ENCODE measurements at places on chromosomes 4 and X.

DNA sequence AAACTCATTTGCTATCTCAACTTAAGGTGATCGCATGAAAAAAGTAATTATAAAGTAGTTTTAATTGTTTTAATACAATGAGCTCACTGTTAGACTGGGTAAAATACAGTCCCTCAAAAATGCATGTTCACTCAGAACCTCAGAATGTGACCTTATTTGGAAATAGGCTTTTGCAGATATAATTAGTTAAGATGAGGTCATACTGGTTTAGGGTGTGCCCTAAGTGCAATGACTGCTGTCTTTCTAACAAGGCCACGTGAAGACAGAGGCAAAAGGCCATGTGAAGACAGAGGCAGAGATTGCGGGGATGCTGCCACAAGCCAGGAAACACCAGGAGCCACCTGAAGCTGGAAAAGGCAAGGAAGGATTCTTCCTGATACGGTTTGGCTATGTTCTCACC, 262.1 kb downstream of the NKX6-1 start:
- no peak for DNase-seq

DNA sequence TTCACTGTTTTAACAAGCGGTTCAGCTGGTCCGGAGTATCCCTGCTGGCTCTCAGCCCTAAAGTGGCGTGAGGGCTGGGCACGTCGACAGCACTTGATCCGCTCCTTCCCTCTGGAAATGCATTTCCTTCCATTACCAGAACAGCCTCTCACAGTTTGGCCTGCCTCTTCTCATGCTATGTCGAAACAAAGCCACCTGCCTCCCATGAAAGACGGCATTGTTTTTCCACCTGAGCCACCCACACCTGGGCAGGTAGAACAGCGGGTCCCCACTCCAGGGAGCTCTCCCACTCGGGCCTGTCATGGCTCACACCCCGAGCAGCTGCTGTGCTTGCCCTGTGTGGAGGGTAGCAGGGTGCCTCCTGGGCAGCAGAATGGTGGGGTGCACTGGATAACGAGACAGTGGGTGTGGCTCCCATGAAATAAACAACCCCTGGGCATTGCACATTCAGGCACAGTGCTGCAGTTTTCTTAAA, 86.2 kb downstream of the FHDC1 start:
- no peak for DNase-seq

DNA sequence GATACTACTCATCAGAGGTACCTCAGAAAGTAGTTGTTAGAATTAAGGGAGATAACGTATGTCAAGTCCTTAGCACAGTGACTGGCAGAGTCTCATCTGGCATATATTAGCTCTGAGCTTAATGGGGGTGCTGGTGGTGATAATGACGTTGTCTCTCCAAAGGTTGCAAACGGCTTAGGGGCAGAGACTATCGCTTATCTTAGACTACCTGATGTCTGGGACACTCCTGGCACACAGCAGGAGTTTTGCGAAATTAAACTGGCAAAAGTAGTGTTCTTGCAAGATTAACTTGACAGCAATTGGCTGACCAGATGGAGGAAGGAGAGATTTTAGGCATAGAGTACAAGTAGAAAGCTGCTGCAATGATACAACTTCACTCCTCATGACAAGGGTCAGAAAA, 300.1 kb upstream of the FTHL17 start:
- DNase-seq, result no peak

GRCh38 chr4:185145572-185145971, 2.5 kb downstream of the SLC25A4 start:
- no peak for DNase-seq

DNA sequence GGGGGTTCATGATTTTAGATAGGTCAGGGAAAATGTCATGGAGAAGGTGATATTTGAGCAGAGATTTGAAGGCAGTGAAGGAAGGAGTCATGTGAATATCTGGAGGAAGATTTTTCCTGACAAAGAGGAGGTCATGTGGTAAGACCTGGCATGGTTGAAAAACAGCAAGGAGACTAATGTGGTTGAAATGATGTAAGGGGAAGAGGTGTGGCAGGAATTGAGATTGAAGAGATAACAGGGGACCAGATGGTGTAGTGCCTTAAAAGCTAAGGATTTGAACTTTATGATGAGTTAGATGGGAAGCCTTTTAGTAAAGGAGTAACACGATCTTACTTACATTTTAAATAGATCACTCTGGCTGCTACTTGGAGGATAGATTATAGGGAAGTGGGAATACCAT, 210.9 kb downstream of the RTL9 start:
- DNase-seq, result no peak

DNA sequence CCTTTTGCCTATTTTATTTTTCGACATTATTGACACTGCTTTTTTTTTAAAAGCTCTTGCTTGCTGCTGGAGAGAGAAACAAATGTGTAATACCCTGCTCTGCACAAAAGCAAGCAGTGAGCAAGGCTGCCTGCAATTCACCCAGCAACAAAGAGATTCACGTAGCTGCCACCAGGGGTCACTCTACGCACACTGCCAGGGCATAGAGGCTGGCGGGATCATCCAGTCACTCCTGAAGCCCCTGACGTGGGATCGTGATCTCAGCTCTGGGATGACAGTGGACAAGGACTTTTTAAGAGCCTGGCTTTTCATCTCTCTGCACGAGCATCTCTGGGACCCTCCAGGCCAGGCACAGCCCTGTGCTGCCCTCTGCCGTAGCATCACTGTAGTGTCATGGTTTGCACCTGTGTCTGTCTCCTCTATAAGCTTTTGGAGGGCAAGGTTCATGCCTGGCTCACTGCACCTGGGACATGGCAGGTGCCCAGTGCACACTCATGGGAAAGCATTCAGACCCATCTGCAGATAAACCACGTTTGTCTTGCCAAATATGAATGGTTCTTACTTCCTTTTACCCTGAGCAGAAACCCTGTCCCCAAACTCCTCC, 19.8 kb downstream of the C4orf50 start:
- DNase-seq, result peak; percentile 56

- no peak for DNase-seq
Measured at GRCh38 chr4:38383646-38384121, 280.3 kb upstream of the KLF3 start.

- peak; percentile 24 for DNase-seq
Measured at GRCh38 chr4:151276787-151277562, at the start of gene PRSS48. PRSS48 (plus strand) TSS chr4:151277161; CDS start chr4:151277173, 12 bp downstream.

GRCh38 chr4:39446842-39447573, 11.7 kb downstream of the RPL9 start:
- DNase-seq, result peak; percentile 64

- no peak for DNase-seq
Measured at GRCh38 chr4:78293821-78294301, 236.7 kb downstream of the FRAS1 start.

DNA sequence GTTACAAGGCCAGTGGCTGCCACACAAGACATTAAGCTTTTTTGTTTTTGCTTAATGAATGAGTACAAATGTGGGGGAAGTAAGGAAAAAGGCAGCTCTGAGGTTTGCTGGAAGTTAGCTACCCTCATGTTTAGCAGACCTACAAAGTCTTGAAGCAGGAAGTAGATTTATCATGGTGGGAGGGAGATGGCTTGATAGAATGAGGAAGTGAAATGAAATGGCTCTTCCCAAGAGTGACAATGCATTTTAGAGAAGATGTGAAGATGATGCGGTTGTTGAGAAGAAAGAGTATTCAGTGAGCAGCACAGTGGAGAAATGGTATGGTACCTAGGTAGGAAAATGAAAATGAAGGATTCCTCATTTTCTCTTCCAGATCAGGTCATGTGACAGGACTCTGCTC, 108.0 kb downstream of the SLIT2 start:
- no peak for DNase-seq

GRCh38 chrX:39421006-39421405, 619.7 kb downstream of the MID1IP1 start:
- DNase-seq, result no peak

GRCh38 chr4:168203233-168203911, 111.0 kb downstream of the ANXA10 start:
- DNase-seq, result no peak

DNA sequence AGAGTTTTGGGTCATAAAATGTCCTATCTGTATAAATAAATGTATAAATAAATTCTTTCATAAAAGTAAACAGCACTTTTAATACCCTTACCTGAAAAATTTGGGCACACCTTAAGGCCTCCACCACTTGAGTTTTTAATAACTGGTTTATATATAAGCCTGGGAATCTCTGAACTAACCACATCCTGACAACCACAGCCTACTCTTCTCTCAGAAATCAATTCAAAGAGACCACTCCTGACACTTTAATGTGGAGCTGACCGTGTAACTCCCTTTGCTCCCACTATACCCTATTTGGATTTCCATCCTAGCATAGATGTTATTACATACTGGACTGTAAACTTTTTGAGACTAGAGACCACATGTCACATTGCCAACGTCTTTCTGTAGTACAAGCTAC, 3.5 kb downstream of the FBXL5 start:
- DNase-seq, result no peak

GRCh38 chrX:154013614-154014360, 5.9 kb downstream of the IRAK1 start:
- peak; percentile 66 for DNase-seq

GRCh38 chrX:41733939-41734338, 10.0 kb downstream of the GPR82 start:
- peak; percentile 23 for DNase-seq

GRCh38 chrX:19789782-19790181, 97.6 kb downstream of the SH3KBP1 start:
- no peak for DNase-seq

DNA sequence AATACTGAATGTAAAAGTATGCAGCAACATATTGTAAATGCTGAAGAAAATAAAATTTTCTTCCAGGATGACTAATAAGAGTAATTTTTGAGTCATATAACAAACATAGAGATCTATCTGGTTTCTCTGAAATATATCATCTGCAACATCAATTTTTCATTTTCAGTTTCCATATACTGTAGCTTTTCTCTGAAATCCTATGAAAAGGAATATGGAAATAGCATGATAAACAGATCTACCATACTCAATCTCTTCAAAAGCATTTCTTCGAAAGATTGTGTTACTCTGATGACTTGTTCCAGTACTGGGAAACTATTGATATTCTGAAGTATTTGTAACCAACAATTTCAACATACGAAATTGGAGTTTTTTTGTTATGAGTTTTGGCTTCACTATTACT, 1156.7 kb downstream of the FAM133A start:
- no peak for DNase-seq

- peak; percentile 52 for DNase-seq
Measured at GRCh38 chrX:47556045-47556623, 4.9 kb upstream of the ARAF start.

GRCh38 chr4:66062921-66063320, 392.6 kb upstream of the EPHA5 start:
- no peak for DNase-seq

DNA sequence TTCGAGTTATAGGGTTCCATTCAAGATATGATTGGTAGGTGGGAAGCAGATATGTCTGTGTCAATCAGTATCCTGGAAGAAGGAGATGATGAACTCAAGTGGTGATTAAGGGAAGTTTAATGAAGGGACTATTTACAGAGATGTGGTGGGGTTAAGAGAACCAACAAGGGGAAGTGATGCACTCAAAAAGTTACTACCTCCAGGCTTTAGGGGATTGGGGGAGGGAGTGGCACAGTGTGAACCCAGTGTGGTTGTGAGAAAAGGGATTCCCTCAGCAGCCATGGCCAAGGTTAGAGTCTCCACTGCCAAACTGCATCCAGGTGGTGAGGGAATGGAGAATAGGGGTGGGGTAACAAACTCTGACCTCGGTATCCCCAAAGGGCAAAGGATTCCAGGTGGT, 27.9 kb downstream of the PKD2 start:
- DNase-seq, result no peak

DNA sequence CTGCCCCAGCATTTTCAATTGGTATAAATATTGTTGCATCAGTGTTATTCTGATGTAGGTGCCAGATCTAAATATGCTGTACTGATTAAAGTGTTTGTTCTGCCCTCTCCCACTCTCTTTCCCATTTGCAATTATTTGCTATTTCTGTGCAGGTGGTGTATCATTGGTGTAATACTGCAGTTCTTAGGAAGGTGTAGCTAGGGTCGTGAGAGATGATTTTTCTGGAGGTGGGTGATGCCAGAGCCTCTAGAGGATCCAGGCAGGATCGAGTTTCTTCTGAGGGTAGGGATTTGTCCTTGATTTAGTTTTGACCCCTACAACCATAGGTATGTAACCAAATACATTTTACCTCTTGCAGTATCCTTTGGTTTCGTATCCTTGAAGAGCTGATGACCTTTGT, 1.9 kb downstream of the SMAD1 start:
- no peak for DNase-seq

DNA sequence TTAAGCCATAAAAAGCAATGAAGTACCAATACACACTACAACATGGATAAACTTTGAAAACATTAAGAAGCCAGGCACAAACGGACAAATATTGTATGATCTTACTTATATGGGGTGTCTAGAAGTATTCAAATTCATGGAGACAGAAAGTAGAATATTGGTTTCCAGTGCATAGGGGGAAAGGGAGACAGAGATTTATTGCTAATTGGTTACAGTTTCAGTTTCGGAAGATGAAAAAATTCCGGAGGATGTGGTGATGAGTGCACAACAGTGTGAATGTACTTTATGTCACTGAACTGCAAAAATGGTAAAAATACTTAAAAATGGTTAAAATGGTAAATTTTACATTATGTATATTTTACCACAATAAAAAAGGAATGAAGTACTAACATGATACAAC, 5.1 kb upstream of the PRDX4 start:
- DNase-seq, result no peak

GRCh38 chrX:20347481-20347880, 80.8 kb upstream of the RPS6KA3 start:
- DNase-seq, result no peak

DNA sequence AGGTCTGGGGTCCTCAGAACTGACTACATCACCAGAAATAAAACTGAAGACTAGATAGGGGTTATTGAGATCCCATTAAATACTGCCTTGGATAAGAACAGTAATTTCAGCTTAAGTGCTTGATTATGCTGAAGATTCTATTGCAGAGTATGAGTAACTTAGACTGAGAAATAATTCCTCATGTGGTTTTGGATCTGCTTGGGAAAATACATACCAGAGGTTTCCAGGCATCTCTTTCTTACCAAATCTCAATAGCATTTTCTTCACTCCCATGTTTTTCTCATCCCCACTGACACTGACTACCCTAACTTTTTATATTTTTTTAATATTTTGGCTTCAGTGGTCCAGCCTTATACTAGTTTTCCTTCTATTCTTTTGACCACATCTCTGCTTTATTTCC, 92.0 kb upstream of the TEX13D start:
- no peak for DNase-seq

DNA sequence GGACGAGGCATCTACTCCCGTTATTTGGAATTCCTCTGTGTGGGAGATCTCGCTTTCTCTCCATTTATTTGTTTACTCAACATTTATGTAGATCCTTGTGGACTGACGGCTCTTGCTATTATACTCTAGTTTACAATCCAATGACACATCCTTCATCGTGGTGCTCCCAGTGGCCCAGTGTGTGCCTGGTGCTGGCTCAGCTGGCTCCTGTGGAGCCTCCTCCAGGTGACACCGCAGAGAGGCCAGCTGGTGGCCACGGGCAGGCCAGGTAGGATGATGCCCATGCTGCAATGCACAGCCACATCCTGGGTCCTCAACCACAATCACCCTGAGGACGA, 84.0 kb upstream of the AFAP1 start:
- no peak for DNase-seq

GRCh38 chr4:106478152-106478551, 109.6 kb upstream of the GIMD1 start:
- no peak for DNase-seq

Measured in GM12892 (cell line).